ENCODE measurements at places on chromosomes 2 and 18. TPM values are rescaled to one million over a fixed set of nuclear protein-coding genes. Genes with fewer than 3 reads are reported as not detected.

The DQX1 gene
- 0.51 TPM for total RNA-seq

The OSBPL1A gene
- 0.81 TPM for total RNA-seq

The AFF3 gene
- total RNA-seq, result 228 TPM

The MCFD2 gene
- 48.0 TPM for total RNA-seq

The CCL20 gene
- total RNA-seq, result not detected

The FRZB gene
- not detected for total RNA-seq

The ERFE gene
- not detected for total RNA-seq

DNA sequence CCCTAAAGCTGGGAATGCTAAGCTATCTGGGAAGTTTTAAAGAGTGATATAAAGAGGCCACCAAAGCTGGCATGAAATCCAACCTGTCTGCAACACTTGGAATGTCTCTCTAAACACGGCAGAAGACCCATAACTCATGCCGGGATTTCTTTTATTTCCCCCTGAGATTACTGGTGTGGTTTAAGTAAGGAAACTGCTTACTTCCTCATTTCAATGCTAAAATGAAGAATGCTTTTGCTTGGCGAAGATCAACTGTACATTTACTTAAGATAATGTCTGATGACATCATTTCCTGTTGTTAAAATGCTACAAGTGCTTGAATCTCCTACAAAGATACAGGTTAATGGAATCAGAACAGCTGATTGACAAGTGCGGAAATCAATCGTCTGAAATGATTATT, 353.8 kb upstream of the SALL3 start:
- no peak for DNase-seq
- H3K27me3 ChIP-seq, result peaks cover 4% of the 10 kb centered on the region
- no peak overlapping the region for H3K4me3 ChIP-seq
- H3K4me1 ChIP-seq, result peaks cover 10% of the 10 kb centered on the region

DNA sequence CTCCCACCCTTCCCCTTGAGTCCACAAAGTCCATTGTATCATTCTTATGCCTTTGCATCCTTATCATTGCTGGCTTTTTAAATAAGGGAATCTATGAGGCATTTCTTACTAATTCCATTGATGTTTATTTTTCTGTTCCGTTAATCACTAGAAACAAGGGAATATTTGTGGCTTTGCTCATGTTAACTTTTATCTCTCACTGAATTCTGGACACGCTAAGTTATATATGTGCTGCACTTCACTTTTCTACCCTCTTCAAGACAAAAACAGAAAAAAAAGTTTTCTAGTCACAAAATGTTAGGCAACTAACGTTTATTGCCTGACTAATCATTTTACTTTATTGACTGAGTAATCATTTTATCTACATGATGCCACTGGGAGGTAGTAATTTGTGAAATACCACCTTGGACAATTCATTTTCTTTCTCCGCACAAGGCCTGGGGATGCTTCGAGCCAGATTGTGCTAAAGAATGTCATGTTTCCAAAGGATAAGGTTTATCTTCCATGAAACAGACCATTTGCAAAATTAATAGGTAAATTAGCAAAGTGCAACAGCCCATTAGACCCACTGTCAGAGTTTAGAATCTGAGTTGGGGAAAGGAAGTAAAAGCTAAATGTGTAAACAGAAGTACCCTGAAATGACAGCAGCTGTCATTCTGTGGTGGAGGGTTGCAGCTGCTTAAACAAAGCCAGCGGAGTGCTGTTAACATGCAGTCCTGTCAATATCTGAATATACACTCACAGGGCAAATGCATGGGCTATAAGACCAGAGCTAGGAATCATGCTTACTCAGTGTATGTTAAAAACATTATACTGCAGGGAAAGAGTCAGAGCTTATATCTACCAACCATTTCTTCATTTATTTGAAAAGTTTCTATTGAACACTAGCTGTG, 658.7 kb downstream of the CNTNAP5 start:
- DNase-seq, result no peak
- no peaks in the 10 kb centered on the region for H3K36me3 ChIP-seq
- no peak overlapping the region for H3K27ac ChIP-seq
- H3K4me3 ChIP-seq, result no peak overlapping the region
- no peaks in the 10 kb centered on the region for H3K4me1 ChIP-seq

DNA sequence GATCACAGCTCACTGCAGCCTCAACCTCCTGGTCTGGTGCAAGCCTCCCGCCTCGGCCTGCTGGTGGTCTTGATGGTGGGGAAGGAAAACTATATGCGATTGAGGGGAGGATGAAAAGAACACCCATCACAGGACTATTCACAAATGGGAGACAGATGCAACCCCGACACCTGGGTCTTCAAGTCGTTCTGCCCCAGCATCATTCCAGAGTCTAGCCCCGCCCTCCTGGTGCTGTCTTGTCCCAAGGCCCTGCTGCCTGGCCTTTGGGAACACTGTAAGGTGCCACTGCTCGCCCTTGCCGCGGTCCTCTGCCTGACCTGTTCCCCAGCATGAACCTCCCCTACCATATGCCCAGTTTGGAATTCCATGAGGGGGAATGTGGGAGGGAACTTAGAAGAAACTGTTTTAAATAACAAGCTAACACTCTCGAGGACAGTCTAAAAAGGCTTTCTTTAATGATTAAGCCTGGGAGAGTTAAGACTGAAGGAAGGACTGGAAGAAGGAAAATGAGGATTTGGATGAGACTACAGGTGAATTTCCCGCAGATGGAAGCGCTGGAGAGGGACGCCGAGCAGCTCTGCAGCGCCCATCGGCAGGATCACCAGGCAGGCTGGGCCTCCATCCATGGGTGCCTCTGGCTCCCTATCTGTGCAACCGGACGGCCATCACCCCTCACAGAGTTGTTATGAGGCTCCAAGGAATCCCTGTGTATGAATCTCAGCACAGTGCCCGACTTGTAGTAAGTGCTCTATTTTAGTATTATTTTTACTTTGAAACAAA, 75.0 kb downstream of the MEX3C start:
- DNase-seq, result no peak
- no peak overlapping the region for H3K4me3 ChIP-seq

DNA sequence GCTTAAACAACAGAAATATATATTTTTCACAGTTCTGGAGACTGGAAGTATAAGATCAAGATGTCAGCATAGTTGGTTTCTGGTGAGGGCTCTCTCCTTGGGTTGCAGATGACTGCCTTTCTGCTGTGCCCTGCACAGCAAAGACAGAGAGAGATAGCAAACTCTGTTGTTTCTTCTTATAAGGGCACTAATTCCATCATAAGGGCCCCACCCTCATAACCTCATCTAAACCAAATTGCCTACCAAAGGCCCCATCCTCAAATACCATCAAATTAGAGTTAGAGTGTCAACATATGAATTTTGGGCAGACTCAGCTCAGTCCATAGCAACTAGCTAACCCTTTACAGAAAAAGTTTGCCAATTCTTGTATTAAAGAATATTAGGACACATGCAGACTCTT, 94.0 kb upstream of the TLK1 start:
- H3K4me3 ChIP-seq, result no peak overlapping the region
- H3K36me3 ChIP-seq, result no peaks in the 10 kb centered on the region
- no peaks in the 10 kb centered on the region for H3K27me3 ChIP-seq
- H3K27ac ChIP-seq, result no peak overlapping the region
- peaks cover under 1% of the 10 kb centered on the region for H3K4me1 ChIP-seq
- no peak for DNase-seq

DNA sequence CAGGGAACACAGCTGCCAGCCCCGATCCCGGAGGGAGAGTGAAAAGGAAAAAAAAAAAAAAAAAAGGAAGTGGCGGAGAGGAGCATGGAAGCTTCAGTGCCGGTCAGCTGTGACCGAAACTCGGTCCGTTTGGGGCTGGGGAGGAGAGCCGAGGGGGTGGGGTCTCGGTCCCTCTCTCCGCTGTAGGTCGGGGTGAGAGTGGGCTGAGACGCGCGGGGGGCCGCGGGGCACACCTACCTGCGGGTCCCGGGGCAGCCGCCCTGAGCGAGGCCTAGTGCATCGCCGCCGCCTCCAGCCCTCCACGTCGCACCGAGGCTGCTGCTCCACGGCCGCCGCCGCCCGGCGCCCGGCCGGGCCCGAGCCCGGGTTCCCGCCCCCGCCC, 536 bp downstream of the VPS54 start:
- no peaks in the 10 kb centered on the region for H3K27me3 ChIP-seq
- DNase-seq, result no peak
- H3K4me3 ChIP-seq, result peak overlapping the region; percentile 97
- peaks cover 6% of the 10 kb centered on the region for H3K36me3 ChIP-seq

- H3K36me3 ChIP-seq, result no peaks in the 10 kb centered on the region
- no peak overlapping the region for H3K27ac ChIP-seq
- H3K4me1 ChIP-seq, result no peaks in the 10 kb centered on the region
- DNase-seq, result no peak
- peaks cover 4% of the 10 kb centered on the region for H3K27me3 ChIP-seq
- no peak overlapping the region for H3K4me3 ChIP-seq
These were observed 121.8 kb downstream of the MAIP1 start for GRCh38 chr2:200077210-200077650.

DNA sequence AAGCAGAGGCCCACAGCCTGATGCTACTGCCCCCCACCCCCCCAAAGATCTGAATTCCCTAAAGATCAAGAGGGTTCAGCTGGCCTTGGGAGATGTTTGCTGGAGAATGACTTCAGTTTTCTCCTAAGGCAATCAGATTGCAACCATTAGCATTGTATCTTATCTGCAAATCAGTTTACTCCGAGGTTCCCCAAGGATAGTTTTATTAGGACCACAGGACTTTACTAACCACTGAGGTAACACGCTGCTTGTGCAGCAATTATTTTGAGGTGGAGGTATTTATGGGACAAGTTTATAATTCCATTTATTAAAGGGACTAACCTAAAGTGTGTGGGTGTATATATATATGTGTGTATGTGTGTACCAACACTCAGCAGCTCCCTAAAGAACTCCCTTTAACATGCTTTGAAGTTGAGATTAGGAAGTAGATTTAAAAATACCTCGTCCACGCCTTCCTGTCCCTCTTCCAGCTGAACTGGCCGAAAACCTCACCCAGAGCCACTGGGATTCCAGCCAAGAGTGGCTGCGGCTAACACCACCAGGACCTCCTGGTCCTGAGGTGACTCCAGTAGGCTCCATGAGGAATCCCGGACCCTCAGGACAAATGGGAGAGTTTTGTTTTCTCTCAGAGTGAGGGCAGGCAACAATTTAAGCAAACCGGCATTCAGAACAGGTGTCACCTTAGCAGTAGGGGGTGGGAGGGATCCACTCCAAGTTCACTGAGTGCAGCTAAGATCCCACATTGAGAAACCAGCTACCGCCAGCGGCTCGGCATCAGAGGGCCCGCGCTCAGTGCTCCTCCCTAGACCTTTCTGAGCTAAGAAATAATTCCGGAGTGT, 3.0 kb upstream of the DLX1 start:
- H3K27ac ChIP-seq, result peak overlapping the region; percentile 53
- H3K36me3 ChIP-seq, result no peaks in the 10 kb centered on the region
- DNase-seq, result no peak
- peaks cover 61% of the 10 kb centered on the region for H3K27me3 ChIP-seq
- no peak overlapping the region for H3K4me3 ChIP-seq

DNA sequence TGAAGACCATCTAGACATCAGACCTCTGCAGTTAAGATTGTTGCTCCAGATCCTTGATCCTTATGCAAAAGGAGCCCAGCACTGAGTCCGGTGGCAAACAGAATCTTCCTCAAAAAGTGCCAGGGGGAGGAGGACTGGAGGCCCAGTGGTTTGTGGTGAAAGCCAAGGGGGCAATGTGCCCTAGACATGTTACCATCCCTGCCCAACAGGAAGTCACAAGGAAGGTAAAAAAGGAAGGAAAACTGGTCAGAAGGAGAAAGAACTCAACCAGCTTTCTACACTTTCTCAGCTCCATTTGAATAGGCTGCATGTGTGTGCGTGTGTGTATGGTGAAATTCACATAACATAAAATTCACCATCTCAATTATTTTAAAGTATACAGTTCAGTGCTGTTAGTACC, 25.0 kb upstream of the KDM3A start:
- H3K4me3 ChIP-seq, result no peak overlapping the region
- no peak overlapping the region for H3K27ac ChIP-seq
- peaks cover 14% of the 10 kb centered on the region for H3K27me3 ChIP-seq
- peaks cover 28% of the 10 kb centered on the region for H3K4me1 ChIP-seq
- DNase-seq, result no peak

GRCh38 chr2:234939576-234939975, 12.2 kb upstream of the SH3BP4 start:
- H3K4me1 ChIP-seq, result no peaks in the 10 kb centered on the region
- no peak for DNase-seq
- no peak overlapping the region for H3K4me3 ChIP-seq
- H3K27me3 ChIP-seq, result peaks cover 7% of the 10 kb centered on the region
- H3K36me3 ChIP-seq, result no peaks in the 10 kb centered on the region

DNA sequence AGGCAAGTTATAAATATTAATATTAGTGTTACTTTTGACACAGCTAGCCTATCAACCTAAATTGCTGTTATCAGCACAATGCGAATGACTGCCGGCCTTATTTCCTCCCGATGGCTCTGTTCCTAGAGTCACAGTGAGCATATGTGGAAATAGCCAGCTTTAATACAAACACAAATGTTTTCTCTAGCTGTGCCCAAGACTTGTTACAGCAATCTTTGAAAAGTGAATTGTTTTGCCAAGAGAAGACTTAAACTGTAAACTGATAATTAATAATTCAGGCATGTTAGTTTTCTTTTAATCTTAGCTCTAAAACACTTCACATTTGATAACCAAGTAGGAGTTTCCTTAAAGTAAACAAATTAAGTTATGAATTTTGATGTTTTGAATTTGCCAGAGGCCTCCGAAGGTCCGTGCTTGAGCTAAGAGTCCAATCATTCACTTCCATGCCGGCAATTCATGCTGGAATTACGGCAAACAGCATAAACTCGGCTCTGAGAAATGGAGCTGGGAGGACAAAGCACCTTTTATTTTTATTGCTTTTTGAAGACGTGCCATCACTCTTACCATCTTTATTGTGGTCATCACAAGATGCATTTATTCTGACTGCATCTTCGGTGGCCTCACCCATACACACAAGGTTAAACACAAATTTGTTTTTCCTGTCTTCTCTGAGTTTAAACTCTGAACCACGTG, 184.5 kb upstream of the CWC22 start:
- no peak overlapping the region for H3K4me3 ChIP-seq
- H3K4me1 ChIP-seq, result peaks cover 3% of the 10 kb centered on the region
- DNase-seq, result no peak

GRCh38 chr2:127763776-127764175, 47.2 kb downstream of the WDR33 start:
- H3K27me3 ChIP-seq, result no peaks in the 10 kb centered on the region
- no peaks in the 10 kb centered on the region for H3K4me1 ChIP-seq
- DNase-seq, result no peak
- no peak overlapping the region for H3K27ac ChIP-seq
- H3K36me3 ChIP-seq, result peaks cover 78% of the 10 kb centered on the region
